ENCODE measurements at places on chromosomes 4 and X.

DNA sequence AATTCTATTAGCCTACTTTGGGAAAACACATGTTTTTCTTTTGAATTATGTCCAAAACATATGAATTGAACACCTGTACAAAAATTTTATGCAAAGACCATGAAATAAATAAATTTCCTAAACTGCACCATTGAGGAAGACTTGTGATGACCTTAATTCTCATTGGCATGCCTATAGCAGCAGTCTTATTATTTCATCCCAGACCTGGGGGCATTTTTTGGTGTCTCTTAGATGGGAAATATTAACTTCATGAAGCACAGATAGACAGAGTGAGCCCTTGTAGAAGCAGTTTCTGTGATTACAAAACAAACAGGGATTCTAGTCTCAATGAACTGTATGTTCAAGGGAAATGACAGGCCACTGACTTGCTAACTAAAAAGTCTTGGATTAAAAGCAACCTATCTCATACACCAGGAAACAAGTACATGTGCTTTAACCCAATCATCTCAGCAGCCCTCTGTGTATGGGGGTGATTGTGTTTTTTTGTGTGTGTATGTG lies 32.0 kb upstream of the HPGD start:
- DNase-seq, result no peak

DNA sequence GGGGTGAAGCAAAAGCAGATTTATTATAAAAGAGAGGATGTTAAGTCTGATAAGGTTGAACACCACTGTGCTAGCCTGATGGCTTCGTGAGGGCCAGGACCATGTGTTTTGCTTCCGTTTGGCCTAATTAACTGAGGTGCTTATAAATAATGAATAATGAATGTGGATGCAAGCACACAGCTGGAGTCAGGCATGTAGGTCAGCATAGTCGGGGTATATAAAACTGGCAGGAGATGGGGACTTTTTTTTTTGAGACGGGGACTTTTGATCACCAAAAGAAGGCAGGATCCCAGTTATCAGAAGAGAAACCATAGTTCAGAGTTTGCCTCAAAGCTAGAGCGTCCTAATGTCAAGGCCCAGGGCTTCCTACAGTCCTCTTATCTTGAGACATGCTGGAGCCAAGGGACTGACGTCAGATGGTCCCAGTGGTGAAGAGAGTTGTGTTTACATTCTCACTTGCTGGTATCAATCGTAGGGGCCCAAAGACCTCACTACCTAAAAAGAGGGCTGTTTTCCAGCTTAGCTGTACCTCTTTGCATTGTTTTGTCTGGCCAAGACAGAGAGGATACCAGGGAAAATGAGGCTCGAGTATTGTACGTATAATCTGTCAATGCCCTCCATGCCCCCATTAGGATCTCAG lies 50.4 kb downstream of the RTL9 start:
- DNase-seq, result no peak

DNA sequence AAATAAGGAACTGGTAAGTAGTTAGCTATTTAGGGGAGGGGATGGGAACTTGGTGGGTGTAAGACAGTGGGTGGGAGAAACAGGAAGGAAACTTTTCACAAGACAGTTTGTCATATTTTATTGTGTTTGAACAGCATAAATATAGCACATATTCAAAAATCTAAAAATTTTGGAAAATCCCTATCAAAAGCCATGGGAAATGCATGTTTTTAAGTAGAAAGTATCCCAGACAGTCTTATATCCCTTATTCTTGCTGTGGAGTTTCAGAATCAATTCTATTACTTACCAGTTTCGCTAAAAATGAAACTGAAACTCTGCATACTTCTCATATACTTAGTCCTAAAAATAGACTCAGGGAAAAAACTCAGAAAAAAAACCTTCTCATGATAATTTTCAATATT lies 22.3 kb upstream of the RASGEF1B start:
- no peak for DNase-seq

DNA sequence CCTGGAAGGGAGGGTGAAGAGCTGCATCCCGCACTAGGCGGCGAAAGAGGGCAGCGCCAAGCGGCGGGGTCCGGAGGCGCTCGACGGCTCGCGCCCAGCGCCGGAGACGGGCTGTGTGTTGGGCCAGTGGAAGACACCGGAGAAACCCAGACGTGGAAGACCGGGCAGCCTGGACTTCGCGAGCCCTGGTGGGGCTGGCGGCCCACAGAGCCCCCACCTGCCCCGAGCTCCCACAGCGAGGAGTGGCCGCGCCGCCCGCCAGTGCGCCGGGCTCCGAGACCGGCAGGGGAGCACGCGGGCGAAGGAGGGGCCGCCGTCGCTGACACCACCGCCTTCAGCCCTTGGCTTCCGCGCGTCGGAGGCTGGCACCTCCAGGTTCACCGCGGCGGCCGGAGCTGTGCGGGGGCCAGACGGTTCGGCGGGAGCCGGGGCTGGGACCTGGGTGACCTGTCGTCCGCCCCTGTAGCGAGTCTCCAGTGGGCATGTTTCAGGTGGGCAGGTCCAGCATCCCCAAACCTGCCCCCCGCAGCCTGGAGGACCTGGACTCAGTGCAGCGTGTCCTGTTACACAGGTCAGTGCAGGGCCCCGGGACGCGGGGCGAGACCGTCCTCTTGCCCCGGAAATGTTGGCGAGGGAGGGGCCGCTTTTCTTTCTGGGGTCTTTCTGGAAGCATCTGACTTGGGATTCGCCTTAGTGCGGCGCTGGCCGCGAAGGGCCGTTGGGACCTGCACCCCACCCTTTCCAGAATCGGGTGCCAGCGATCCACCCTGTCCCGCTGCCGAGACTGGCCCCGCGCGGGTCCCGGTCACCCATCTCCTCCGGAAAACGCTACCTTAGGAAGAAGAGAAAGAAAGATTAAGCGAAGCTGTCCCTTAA lies 9.6 kb upstream of the INTU start:
- no peak for DNase-seq

GRCh38 chr4:87211249-87211952 lies 9.0 kb downstream of the KLHL8 start:
- DNase-seq, result no peak

DNA sequence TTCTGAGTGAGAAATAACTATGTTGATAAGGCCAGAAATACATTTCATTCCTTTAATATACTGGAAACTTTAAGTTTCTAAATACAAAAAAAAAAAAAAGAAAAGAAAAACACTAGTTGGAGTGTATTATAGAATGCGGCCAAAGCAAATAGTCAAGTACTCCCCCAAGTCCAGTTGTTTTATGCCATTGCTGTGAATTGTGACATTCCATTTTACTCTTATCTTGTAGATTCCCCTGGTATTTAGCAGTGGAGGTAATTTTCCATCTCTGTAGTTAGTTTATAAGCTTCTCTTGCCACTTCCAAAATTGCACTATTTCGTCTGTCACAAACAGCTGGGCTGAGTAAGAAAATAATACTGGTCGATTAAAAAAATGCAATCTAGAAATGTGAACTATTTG lies 426.0 kb downstream of the PCDH18 start:
- DNase-seq, result no peak

DNA sequence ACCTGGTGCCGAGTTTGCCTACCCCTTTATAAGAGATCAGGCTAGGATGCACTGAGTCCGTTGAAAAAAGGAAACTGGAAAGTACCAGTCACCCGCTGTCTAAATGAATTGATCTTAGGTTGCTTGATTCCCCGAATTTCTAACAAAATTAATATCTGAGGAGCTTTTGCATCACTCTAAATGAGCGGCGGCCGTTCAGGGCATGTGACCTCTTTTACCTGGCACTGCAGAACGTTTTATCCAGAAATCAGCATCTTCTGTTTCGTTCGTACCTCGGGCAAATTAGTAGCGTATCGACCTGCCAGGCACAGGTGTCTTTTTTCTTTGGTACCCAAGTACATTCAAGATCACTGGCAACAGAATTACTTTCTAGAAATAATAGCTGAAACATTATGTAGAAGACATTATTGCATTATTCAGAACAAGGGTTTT lies 876 bp downstream of the KLHL2 start:
- no peak for DNase-seq

GRCh38 chr4:122845760-122846159 lies 19.1 kb downstream of the FGF2 start:
- no peak for DNase-seq

GRCh38 chrX:11103006-11103405 lies 8.1 kb upstream of the HCCS start:
- DNase-seq, result no peak

DNA sequence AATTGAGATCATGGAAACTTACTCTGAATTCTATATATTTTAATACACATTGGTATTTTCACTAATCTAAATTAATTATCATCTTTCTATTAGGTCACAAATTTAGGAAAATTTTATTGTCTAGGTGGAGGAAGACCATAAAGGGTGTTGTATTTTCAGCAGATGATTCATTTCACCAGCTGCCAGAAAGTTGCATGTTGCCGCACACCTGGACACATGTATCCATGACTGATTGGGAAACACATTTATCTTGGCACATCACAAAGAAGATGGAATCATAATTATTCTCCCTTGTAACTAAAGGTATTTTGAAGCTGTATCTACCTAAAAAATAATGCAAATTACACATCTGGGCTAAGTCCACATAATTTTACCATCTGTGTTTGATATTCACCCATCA lies 33.1 kb downstream of the SLC7A11 start:
- no peak for DNase-seq

DNA sequence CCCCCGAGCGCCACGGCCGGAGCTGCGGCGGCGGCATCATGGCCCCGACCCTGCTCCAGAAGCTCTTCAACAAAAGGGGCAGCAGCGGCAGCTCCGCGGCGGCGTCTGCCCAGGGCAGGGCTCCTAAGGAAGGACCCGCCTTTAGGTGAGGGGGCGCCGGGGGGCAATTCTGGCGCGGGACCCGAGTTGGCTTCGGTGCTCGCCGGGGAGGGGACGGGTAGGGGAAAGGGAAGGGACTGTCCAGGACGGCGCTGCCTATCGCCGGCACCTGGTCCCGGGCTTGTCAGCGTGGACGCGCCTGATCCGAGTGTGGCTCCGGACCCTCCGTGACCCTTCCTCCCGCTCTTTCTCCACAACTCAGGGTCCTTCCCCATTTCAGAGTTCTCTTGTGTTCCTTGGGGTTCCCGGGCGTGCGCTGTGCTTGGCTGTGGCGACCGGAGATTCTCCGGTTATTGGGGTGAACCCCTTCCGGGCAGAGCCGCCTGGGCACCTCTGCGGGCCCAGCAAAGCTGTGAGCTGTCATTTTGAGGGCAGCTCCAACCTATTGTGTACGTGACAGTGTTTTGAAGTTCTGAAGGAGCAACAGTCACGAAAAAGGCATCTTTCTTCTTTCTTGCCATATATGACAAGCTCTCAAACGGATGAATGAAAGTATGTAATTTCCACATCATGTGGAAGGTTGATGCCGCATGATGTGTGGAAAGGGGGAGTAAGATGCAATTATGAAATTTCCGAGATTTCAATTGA lies 522 bp downstream of the FNIP2 start:
- DNase-seq, result peak; percentile 78

DNA sequence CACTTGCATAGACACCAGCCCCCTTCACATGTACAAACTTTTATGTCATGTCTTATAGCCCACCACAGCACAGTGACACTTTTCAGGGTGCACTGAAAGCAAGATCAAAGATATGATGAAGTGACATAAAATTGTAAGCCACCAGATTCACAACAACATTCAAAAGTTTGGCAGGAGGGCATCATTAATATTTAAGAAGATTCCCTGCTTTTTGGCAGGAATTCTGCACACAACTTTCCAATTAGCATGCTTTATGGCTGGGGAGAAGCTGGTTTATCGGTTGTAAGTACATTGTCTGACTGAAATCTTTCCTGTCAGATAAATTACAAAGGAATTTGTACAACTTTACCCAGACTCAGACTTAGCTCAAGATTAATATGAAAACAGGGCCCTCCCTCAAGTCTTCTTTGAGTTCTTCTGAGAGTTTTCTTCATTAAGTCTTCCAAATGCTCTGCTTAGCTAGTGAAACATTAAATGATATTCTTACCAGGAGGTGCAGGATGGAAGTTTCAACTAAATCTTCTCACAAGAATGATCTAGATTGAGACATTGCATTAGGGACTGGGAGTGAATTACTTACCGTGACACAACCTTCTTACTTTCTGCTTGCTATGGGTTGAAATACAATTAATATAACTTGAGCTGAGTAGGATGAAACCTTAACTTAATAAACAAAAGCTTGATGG lies 523.8 kb downstream of the PPARGC1A start:
- no peak for DNase-seq

DNA sequence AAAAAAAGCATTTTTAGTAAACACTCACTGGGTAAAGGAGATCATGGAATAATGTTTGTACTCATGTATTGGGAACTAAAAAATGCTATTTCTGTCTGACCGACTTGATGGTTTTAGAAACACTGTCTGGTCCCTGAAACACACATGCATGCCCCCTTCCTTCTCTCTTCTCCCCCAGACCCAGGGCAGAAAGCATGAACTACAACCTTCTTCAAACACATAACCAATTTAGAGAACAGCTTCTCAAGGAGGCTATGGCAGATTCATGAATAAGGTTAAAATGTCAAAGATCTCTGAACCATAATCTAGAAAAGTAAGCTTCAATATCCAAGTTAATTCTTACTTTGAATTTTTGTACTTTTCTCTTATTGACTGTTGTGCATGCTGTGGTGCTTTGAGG lies 6.0 kb downstream of the CCNA2 start:
- no peak for DNase-seq
